ENCODE measurements at places on chromosomes 7 and 10.

GRCh38 chr7:112898432-112899290 is 108.5 kb upstream of the TMEM168 start:
- no peak for DNase-seq

DNA sequence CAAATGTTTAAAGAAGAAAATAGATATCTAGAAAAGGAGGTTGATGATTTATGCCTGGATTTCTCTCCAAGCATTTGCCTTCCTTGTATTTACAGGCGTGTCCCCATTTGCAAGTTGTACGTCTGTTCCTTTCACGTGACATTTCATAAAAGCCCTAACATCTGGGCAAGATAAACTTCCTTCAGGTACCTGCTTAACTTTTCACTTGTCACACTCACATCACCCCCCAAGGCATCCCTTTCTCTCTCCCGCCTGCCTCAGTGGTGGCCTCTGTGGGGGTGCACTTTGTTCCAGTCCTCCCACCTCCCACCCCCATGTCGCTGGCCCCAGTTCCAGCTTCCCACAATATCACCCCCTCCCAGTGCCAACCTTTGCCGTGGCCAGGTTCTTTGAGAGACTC is 6.7 kb downstream of the TWIST1 start:
- DNase-seq, result no peak

GRCh38 chr10:81280497-81281479 is 594.2 kb upstream of the NRG3 start:
- no peak for DNase-seq

- no peak for DNase-seq
These were observed 141.0 kb downstream of the PLXNA4 start for GRCh38 chr7:132435016-132435990.

GRCh38 chr10:96222441-96222840 is 48.9 kb downstream of the BLNK start:
- no peak for DNase-seq

GRCh38 chr7:108375668-108376067 is 80.6 kb downstream of the NRCAM start:
- DNase-seq, result no peak

DNA sequence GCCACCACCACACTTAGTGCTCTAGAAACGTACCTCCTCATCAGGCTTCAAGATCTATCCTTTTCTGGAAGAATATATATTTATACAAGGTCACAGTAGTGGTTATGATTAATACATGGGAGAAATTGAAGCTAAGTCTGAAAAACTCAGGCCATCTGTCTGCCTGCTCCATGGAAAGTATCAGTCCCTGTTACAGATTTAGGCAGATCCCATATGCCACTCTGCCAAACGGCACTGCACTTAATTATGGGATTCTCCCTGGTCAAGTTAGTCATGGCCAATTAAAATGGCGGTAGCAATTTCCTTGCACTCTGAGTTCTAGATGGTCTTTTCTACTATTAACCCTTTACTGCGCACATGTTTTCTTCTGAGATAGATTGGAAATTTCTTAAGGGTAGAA is 740.0 kb downstream of the SUGCT start:
- no peak for DNase-seq

DNA sequence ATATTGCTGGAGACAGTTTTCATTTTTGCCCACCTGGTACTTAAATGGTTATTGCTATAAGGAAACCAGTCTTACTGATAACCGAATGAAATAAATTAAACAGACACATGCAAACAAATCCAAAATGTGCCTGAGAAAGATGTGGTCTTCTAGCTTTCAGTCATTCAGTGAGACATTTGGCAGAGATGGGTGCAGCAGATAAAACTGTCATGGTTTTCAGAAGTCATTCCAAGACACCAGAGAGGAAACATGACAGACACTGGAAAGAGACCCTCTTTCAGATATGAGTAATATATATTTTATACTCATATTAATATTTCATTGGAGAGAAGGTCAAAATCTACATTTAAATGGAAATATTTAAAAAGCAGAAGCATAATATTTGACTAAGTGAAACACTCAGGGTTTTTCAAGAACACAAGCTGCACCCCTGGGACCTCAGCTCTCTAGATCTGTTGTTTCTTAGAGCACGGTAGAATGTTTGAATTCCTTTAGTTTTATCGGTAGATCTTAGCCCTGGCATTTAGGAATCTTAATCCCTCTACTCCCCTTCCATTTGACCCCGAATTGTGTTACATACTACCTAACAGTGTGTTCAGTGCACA is 246.1 kb downstream of the AUTS2 start:
- no peak for DNase-seq

DNA sequence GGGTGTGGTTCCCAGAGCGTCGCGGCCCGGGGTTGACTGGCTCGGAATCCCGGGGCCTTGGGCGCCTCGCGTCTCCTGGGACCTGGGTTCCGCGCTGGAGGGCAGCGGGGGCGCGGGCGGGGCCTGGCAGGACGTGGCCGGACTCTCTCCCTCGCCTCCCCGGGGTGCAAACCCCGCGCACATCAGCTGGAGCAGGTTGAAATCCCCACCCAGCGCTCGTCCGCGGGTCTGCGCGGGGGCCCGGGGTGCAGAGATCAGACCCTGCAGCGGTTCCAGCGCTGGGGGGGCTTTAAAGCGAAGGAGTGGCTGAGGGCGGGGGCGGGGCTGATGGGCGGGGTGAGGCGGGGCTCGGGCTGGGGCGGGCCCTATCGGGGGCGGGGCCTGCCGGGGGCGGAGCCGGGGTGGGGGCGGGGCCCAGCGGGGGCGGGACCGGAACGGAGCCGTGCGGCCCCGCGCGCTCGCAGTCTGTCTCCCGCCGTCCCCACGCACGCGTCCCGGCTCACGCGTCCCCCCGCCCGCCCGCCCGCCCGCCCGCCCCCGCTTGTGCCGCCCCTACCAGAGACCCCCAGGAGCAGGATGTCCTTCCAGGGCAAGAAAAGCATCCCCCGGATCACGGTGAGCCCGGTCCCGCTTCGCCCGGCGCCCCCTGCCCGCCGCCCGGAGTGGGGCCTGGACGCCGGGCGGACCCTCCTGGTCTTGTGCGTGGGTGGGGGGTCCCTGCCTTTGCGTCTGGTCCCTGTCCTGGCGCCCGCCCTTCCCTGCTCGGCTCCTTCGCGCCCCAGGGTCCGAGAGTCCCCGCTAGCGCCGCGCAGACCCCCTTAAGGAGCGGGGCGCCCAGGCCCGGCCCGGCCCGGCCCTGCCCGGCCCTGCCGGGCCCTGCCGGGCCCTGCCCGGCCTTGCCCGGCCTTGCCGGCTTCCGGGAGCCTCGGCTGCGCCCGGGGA is at the start of gene DPYSL4:
Gene DPYSL4, plus strand, starts transcription at position 461 of the 942 bp plus-strand sequence. Its CDS starts 116 bp downstream, at position 577.
- DNase-seq, result peak; percentile 58

DNA sequence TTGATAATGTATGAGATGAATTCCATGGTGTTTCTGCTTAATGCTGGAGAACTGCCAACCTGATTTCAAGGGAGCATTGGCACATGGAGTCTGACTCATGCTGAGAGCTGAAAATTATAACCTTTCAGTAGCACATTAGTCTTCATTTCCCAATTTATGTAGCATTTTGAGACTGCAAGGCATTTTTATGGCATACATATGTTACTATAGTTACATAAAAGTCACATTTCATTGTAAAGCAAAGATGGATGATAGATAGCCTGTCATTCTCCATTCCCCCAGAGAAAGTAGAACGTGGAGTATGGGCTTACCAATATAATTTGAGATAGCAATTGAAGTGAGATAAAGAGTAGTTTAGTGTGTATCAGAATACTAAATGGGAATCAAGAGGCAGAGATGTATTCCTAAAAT is 103.1 kb downstream of the SLC16A9 start:
- DNase-seq, result no peak

DNA sequence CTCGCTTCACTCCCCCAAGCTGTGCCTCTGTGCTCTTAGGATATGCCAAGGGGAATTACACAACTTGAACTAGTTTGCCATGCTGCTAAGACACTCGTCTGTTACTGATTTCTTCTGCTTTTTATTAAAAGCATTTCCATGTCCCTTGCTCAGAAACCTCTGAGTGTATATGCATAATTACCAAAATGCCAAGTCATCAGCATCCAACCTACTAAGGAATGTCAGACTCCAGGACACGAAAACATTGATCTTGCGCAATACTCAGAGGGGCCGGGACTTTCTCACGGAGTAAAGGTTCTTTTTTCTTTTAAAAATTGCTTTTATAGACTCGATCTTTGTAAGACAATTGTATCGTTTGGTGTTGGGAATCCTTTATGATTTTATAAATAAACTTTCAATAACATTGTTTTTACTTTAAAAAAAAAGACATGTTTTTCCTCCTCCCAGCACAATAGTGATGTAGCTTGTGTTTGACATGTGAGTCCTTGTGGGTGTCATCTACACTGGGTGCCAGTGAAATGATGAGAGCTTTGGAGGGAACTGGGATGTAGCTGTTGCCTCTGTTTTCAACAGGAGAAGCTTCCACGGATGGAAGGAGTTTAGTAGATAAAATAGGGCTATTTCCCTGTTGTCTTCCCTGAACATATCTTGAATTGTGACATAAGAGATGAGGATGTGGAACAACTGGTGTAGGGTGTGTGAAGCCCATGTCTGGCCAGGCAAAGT is 43.6 kb downstream of the CNNM1 start:
- no peak for DNase-seq

DNA sequence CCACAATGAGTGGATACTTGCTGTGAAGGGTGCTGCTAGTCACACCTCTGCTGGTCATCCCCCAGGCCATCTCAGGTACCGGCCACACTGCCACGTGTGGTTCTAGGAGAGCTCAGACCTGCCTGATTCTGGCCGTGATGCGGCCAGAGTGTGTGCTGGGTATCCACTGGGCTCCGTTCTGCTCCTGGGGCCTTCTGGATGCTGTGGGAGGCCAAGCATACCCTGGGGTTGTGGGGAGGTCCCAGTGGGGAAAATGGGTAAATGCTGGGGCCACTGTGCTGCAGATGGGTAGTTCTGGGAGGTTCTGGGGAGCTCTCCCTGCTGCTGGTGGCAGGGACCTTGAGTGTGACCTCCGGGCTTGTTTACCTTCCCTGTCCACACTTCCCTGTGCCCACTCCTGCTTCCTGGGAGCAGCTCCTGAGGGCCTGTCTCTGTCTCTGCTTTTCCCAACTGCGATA is 318.4 kb downstream of the GLRX3 start:
- DNase-seq, result no peak

DNA sequence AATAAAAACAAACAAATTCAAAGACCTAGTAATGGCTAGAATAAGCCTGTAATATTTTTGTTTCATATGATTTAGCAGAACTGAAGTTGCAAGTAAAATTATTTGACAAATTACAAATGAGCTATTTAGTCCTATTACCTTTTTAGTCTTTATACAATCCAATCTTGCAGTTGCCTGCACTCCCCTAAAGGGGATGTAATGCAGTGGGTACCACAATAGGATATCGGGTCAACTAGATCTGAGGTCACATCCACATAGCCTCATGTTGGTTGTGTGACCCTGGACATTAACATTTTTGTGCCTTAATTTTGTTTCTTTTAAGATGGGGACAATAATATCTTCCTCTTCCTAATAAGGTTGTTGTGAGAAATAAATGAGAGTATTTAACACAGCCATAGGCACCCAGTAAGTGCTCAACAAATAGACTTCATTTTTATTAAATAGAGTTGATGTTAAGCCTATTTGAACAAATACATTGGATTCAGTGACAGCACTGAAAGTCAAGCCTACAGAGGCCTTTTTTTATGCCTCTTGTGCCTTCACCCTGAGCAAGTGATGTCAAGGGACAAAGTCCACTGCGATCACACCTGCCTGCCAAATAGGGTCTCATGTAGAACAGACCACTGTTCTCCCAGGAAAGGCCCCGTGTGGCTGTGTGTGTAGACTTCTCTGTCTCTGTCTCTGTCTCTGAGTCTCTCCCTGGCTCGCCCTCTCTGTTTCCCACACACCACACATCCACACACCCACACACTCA is 124.8 kb downstream of the EVX1 start:
- no peak for DNase-seq

GRCh38 chr10:133366130-133366478 is 7.0 kb downstream of the ECHS1 start:
- DNase-seq, result no peak

DNA sequence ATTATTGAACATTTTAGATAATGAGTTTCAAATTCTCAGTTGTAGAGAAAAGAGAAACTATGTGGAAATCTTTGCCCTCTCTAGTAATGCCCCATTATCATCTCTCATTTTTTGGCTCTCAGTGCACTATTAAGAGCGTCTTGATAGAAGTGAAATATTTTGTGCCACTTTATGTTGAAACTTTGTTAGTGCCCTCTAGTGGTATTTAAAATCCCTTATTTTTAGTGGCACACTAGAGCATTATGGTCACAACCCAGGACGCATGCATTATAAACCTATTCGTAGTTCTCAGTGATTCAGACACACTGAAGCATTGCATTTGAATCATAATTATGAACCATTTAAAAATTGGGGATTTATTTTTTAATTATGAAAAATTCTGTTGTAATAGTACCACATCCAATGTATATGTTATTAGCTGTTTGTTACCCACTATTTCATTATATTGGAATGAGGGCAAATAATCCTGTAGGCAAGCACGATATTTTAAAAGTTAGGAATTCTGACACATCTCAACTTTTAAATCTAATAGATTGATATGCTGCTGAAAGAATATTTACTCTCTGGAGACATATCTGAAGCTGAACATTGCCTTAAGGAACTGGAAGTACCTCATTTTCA is 21.9 kb downstream of the PDCD4 start:
- DNase-seq, result no peak

DNA sequence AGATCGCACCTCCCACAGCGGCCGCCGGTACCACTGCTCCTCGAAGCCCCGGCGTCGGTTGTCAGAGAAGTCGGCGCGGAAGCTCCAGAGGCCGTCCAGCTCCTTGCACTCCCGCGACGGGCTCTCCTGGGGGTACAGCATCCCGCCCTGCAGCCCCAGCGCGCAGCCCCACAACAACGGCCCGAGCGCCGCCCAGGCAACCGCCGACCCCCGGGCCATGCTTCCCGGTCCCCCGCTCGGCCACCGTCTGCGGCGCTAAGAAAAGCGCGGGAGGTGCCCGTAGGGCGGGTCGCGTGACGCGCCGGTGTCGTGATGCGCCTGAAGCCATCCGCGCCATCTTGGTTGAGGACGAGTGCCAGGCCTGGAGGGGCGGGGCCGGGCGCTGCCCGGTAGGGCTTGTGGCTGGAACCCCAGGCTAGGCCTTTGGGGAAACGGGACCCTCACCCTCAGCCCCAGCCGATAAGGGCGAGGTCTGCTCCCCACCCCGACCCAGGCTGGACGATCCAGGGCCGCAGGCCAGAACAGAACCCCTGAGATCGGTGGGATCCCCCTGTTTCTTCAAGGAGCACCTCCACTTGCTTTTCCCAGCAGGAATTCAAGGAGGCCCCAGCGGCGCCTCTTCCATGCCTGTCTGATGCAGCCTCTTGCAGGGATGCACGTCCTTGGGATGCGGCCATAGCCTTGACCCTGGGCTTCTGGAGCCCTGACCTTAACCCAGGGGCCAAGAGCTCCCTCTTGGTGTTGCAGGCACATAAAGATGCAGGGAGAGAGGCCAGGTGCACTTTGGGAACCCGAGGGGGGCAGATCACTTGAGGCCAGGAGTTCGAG is at the start of gene GUSB:
Gene GUSB, minus strand, starts transcription at position 249 of the 828 bp plus-strand sequence. Its CDS starts 30 bp downstream, at position 219.
- peak; percentile 87 for DNase-seq

DNA sequence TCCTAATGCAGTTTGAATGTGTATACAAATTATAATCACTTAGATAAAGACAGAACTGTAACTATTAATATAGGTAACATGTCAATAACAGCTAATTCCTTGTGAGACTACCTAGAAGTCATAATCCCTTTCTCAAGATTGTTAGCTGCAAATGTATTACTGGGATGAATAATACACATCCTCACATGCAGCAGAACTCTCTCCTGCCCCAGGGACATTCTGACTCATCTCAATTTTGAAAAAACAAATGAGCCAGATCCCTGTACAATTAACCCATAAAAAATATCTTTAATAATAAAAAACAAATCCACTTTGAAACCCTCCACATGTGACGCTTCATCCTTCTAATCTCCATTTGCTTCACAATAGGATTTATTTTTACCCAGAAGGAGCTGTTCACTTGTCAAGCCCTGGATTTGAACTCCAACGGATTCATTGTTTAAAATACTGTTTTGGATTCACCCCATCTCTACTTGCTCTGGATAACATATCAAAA is 428.4 kb upstream of the TEX47 start:
- DNase-seq, result no peak

Data from anterior cingulate cortex (tissue), 58 donors.